ENCODE measurements at places on chromosomes 5 and 9.

DNA sequence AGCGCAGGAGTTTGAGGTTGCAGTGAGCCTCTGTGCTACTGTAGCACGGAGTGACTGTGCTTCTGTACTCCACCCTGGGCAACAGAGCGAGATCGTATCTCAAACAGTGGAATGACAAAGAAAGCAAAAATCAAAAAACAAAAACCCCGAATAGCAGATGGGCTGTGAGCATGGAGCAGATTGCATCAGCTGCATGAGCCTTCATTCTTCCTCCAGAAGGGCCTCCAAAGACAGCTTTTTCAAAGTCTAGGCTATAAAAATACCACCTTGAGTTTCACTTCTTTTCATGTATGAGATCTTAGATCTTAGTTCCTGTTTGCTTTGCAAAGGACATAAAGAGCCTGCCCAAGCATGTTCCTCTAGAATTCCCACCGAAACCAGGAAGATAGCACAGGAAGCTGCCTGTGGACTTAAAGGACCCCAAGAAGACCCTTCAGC is 15.0 kb upstream of the HSPB3 start:
- DNase-seq: peak; percentile 40

DNA sequence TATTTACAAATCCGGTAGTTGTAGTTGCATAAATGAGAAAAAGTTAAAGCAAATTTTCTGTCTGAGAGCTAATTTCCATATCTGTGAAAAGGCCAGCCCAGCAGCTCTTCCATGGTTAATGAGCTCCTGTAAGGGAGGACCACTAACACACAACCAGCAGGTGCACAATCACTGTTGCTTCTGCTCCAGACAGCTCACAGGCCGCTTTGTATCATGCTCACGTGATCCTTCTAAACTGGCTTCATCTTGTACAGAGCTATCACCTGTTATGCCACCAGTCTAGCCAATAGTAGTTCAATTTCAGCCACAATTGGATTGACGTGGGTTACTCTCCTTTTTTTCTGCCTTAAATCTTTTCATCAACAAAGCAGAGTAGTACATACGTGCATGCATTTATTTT is 38.3 kb upstream of the FBXL17 start:
- no peak for DNase-seq

DNA sequence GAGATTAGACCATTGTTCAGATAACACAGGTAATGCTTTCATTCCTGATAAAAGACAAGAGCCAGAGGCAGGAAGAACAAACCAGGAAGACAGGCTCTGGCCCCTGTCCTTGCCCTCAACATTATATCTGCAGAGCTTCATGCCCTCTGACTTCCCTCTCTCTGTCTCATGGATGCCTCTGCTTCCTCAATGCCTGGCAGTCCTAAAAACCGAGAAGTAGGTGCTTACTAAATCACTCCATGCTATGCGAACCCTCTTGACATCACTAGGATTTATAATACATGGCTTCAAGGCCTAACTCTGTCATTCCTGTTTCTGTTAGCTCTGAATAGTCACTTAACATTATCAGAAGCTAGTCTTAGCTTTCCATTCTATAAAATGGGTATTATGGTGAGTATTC is 117.8 kb downstream of the TLR4 start:
- no peak for DNase-seq

- no peak for DNase-seq
Observed at GRCh38 chr5:138230261-138230660, 17.1 kb upstream of the CDC23 start.

GRCh38 chr5:141494761-141495452 is 6.0 kb downstream of the PCDHGC5 start:
- no peak for DNase-seq

GRCh38 chr5:141805874-141806595 is 72.2 kb downstream of the PCDH1 start:
- DNase-seq: no peak

- DNase-seq: no peak
Observed at GRCh38 chr5:177307544-177308363, 3.9 kb downstream of the MXD3 start.

GRCh38 chr5:63860379-63860778 is 101.9 kb downstream of the HTR1A start:
- peak; percentile 34 for DNase-seq

DNA sequence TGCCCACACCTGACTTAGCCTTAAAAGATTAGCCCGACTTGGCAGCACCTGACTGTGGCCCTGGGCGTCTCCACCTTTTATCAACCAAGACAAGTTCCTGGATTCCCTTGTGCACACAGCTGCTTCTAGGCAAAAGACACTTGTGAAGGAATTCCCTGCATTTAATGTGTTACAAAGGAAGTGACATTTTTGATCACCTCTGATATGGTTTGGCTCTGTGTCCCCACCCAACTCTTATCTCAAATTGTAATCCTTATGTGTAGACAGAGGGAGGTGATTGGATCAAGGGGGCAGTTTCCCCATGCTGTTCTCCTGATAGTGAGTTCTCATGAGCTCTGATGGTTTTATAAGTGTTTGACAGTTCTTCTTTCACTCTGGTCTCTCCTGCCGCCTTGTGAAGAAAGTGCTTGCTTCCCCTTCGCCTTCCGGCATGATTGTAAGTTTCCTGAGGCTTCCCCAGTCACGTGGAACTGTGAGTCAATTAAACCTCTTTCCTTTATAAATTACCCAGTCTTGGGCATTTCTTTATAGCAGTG is 2.6 kb upstream of the CPEB4 start:
- peak; percentile 77 for DNase-seq

DNA sequence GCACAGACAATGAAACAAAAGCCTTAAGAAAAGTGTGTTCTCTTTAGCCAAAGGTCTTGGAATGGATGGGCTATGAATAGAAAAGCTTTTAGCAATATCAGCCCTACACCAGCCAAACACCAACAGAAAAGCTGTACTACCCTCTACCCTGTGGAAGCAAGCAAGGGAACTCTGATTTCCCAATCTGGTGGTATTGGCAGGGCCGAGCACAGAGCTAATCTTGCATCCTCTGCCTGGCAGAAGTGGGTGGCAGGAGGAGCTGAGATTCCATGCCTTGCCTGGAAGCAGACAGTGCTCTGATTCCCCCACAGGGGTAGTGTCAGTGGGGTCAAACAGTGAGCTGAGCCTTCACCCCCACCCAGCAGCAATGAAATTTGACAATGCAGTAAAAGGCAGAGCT is 29.6 kb upstream of the ZNF782 start:
- no peak for DNase-seq

DNA sequence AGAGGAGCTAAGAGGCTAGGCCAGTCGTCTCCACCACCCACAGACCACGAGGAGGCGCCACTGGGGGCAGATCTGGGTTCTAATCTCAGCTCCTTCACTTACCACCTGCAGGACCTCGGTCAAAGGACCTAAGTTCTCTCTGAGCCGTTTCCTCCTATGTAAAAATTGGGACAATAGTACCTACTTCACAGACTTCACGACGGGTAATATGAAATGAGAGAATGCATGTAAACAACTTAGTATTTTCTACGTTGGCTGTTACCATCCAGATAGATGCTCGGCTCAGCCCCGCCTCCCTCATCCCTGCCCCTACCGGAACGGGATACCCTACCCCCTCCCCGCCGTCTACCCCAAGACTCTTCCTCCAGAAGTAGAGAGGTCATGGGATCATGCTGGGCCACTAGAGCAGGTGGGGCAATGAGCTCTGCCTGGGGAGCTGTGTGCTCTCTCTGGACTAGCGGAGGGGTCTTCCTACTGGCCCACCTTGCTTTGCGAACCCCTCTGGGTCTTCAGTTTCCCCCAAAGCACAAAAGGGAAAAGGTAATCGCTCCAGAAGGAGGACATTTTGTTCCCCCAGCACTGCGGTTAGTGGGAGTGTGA is 541 bp downstream of the GNPDA1 start:
- peak; percentile 65 for DNase-seq

- DNase-seq: no peak
Observed at GRCh38 chr9:133449760-133450159, 10.0 kb upstream of the CACFD1 start.

- DNase-seq: no peak
Observed at GRCh38 chr5:9343146-9343850, 202.6 kb downstream of the SEMA5A start.

GRCh38 chr5:124524552-124525232 is 221.7 kb downstream of the ZNF608 start:
- no peak for DNase-seq

Data from OCI-M1 (cell line).